Stimulated activated CD4-positive, alpha-beta T cell treated with anti-CD3 and anti-CD28 coated beads, Interleukin-1b, Interleukin-23, amount 100 ng/mL, for 1 hour (primary cell): ENCODE measurements at places on chromosomes 11 and 22.

- no peak for DNase-seq
Measured at GRCh38 chr11:133467686-133468085, 64.6 kb downstream of the OPCML start.

GRCh38 chr11:10268746-10269488 lies 25.1 kb downstream of the SBF2 start:
- no peak for DNase-seq

DNA sequence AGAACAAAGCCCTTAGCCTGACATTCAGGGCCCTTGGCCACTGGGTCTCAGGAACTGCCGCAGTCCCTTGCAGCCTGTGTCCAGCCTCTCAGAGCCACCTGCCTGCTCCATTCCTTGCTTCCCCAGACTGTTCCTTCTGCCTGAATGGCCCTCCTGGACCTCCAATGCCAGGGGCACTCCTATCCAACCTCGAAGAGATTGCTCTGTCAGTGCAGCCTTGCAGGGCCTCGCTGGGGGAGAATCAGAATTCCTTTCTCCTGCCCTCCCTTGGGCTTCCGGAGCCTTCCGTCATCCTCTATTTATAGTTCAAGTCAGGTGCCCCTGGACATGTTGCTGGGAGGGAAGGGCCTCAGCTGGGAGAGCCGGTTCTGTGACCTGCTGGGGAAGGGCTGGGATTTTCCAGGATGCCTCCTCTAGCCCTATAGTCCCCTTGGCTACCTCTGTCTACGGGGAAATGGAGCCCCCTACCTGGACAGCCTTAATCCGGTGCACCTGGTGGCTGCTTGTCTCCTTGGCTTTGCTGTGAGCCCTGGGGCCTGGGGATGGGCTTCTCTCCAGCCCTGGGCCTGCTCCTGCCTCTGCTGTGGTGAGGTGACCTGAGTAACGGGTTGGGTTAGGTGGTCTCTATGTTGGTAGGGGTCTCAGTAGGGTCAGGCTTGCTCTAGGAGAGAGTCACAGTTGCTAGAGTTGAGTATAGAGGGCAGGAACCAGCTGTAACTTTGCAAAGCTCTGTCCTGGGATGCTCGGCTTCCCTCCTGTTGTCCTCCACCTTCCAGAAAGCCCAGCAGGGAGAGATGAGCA lies 45.9 kb upstream of the SYT7 start:
- DNase-seq: no peak

GRCh38 chr11:63547061-63547460 lies 10.5 kb downstream of the PLAAT4 start:
- no peak for DNase-seq

DNA sequence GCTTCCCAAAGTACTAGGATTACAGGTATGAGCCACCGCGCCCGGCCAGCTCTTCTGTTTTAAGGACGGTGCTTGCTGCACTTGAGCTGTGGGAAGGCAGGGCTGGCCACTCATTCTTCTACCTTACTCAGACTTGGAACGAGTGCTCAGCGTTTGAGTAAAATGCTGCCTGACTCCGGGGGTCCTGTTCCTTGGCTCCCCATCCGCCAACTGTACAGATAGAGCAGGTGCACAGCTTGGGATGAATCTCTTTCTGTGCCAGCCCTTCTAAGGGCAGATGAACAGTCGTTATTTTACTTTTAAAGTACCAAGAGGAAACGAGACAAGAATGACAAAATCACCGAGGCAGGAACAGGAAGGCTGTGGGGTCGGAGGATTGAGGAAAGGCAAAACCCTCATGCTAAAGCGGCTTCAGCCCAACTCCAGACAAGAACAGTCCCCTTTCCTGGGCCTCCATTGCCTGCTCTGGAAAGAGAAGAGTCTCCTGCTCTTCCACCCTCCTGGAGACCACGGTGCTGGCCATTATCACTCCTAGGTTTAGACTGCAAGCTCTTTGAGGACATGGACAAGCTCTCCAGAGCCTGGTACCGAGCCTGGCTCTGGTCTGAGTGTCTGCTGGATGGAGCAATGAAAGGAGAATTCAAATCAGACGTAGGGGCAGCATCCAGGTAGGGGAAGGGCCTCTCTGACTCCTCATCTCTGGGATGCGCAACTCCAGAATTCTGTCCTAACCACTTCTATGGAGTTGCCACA lies 1.1 kb upstream of the SUN2 start:
- DNase-seq: no peak

- no peak for DNase-seq
Measured at GRCh38 chr11:13247606-13248296, 29.8 kb upstream of the BMAL1 start.
